NCI-H460 (cell line): ENCODE measurements at places on chromosomes 3 and 15. TPM values are rescaled to one million over a fixed set of nuclear protein-coding genes. Genes with fewer than 3 reads are reported as not detected.

- no peak for DNase-seq
Observed at GRCh38 chr3:146159037-146159436, 1.9 kb downstream of the PLOD2 start.

- DNase-seq: peak; percentile 27
Observed at GRCh38 chr3:161409069-161409468, 37.8 kb upstream of the SPTSSB start.

GRCh38 chr15:92435145-92435544 lies 41.5 kb downstream of the ST8SIA2 start:
- DNase-seq: no peak

GRCh38 chr3:117036259-117036799 lies 326.8 kb downstream of the TUSC7 start:
- DNase-seq: no peak

DNA sequence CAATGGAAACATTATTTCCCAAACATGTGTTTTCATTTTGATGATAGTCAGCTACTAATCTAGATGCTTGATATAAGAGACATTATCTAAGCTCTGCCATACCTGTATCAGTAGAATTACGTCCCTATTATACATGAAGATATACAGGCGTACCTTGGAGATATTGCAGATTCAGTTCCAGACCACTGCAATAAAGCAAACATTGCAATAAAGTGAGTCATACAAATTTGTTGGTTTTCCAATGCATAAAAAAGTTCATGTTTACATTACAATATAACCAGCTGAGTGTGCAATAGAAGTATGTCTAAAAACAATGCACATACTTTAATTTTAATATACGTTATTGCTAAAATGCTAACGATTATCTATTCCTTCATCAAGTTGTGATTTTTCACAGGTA lies 236.0 kb upstream of the ZNF717 start:
- DNase-seq: no peak

DNA sequence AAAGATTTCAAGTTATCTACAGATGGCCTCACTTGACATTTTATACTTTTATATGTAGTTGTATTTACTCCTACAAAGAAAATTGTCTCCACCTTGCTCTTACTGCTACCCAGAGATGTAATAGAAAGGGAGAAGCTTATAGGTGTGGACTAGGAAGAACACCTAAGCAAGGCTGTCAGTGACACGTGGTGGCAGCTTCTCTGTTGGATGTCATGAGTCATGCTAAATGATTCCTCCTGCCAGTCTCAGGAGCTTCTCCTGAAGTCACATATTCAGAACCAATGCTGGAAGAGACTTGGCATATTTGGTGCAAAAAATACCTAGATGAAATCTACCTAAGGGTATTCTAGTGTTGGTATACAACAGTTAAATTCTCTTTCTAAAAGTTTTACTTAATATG lies 184.7 kb downstream of the LRRC3B start:
- no peak for DNase-seq

The TRH gene
- total RNA-seq: not detected in 2 replicates

The FBN1 gene
- total RNA-seq: 9.3 and 9.9 TPM in 2 replicates
